ENCODE measurements at places on chromosomes 1 and 21.
A peak's percentile ranks its signal among the peaks of the same experiment; 100 is the strongest.

GRCh38 chr1:191831572-191831971 lies 326.7 kb upstream of the RGS18 start:
- DNase-seq = peak; percentile 29

- no peak for DNase-seq
These were observed 3.4 kb downstream of the IGFN1 start for GRCh38 chr1:201194046-201194445.

GRCh38 chr1:119711804-119712341 lies at the start of gene PHGDH:
Gene PHGDH, plus strand, starts transcription at chr1:119711934. Its CDS starts 89 bp downstream, at chr1:119712023.
- peak; percentile 95 for DNase-seq

GRCh38 chr1:49319426-49319963 lies 542.8 kb upstream of the BEND5 start:
- no peak for DNase-seq

GRCh38 chr21:36692114-36692834 lies 6.6 kb upstream of the SIM2 start:
- no peak for DNase-seq

DNA sequence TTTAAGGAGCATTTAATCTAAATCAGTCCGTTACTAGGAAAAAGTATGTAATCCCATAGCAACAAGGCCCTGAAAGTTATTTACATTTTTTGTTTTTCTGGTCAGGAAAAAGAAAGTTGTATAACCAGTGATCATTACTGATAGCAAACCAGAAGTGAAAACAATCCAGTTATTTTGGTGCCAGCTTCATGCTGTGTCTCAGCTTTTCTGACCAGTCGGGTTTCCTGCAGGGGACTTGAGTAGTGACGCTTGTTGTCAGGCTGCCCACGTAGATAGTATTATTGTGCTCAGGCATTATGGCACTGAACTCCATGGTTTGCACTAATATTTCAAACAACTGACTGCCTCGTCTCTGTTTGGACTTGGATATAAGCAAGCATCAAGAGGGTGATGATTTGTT lies 55.2 kb downstream of the SASS6 start:
- DNase-seq = no peak

DNA sequence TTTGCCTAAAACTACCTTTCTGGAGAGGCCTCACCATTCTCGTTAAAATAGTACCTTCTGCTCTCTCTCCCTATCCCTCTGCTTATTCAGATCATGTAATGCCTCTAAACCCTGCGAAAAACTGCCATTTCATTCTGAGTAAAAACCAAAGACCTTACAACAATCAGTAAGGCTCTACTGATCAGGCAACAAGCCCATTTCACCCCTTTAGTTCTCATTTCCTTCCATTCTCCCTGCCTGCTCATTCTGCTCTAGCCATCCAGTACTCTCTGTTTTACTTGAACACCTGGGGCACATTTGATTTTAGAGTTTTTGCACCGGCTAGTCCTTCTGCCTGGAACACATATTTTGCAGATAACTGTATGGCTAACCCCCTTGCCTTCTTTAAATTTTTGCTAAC lies 187.8 kb downstream of the COQ8A start:
- no peak for DNase-seq

DNA sequence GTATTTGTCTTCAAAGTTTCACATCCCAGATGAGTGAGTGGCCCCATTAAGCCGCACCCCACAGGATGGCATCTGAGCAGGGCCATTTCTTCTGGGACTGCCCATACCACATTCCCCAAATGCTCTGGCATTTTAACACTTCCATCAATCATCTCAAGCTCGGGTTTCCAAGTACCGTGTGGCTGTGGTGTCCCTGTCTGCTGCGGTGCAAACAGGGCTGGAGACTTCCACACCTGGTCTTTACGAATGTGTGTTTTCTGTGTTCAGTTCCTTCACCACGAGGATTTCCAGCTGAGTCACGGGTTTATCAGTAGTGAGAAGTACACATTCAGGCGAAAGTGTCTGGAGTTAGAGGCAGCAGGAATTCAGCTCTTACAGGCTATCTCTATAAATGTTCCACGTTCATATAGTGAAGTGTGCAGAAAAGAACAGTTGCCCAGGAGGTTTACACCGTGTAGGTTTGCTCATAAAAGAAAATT lies 195.2 kb downstream of the RHOU start:
- DNase-seq = no peak

GRCh38 chr1:156608981-156609380 lies 7.7 kb upstream of the GPATCH4 start:
- no peak for DNase-seq

DNA sequence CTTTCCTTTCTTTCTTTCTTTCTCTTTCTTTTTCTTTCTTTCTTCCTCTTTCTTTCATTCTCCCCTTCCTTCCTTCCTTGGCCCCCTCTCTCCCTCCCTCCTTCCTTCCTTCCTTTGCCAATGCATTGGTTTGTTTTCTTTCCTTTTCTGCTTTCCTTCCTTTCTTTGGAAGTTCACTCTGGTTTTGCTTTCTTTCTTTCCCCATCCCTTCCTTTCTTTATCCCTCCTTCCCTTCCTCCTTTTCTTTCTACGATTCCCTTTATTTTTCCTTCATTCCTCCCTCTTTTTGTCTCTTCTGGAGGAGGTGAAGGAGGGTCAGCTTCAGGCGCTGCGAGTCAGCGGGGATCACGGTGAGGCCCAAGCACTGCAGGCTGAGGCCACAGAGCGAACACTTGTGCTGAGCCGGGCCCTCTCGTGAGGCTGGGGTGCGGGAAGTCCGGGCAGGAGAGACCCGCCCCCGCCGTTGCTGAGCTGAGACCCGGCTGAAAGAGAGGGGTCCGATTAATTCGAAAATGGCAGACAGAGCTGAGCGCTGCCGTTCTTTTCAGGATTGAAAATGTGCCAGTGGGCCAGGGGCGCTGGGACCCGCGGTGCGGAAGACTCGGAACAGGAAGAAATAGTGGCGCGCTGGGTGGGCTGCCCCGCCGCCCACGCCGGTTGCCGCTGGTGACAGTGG lies 1.5 kb downstream of the SIM2 start:
- DNase-seq = no peak

DNA sequence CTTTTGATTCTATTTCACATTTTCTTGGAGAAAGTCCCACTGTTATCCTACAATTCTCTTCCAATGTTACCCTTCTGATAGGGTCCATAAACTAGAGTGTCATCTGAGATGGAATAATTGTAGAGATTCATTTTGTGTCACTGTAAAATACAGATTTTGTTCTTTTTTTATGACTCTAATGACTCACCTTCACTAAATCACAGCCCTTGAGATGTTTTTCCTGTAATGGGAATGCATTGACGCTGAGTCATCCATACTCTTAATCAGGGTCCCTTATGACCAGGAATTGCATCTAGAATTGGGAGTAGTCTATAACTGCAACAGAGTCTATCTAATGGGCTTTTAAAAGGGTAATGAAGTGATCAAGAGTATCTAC lies 315.5 kb downstream of the TGFB2 start:
- DNase-seq = peak; percentile 37

DNA sequence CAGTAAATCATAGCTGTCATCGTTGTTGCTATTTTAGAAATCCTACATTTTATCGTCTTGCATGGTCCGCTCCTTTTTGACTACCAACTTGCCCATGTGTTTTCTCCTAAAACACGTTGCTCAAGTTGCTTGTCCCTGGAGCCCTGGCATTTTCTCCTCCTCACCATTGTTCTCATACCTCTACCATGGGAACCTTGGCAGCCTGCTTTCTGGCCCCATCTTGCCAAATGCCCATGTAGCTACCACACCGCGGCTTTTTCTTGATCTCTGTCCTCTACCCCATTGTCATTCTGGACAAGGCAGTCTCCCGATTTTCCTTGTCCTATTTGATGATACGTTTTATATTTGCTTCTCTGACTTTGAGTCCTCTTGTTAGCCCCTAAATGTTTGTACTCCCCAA lies 50.2 kb downstream of the MRPS6 start:
- DNase-seq = no peak

DNA sequence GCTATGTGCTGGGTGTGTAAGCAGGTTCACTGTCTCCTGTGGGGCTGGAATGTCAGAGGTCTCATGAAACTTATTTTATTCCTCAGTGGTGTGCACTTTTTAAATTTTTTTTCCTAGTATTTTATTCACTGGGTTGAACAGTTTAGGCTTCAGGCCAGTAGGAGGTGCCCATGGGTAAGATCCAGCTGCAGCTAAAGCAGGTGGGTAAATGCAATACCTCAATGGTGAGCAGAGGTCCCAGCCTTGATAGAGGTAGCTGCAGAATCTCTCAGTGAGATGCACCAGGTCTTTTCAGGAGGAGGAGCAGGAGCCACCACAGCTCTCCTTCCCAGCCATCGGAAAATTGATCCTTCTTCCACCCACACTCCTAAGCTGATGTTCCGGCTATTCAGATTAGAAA lies 12.6 kb upstream of the OR6N2 start:
- no peak for DNase-seq

DNA sequence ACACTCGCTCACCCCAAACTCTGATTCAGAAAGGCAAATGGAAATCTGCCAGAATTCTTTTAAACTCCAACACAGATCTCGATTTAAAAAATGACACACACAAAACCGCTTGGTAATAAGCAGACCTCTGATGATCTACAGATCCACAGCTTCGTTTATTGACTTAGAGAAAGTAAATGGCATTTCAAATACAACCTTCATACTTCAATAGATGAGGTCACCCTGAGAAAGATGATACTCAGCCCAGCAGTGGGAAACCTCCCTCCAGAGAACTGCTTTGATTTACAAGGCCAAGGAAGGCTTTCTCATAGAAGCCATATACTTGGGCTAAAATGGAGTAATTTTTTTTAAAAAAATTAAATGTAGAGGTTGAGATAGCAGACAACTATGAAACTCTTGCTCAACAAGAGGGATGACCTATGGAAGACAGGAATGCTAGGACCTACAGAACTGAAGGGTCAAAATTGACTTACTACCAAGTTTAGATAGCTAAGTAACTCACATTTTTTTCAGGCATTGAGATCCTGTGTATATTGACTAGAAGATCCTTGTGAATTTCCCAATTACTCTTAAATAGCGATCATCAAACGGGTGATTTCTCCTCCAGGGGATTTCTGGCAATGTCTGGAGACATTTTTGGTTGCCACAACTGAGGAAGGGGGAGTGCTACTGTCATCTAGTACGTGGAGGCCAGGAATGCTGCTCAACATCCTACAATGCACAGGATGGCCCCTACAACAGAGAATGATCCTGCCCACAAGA lies 143.9 kb downstream of the CLIC6 start:
- DNase-seq = peak; percentile 63

DNA sequence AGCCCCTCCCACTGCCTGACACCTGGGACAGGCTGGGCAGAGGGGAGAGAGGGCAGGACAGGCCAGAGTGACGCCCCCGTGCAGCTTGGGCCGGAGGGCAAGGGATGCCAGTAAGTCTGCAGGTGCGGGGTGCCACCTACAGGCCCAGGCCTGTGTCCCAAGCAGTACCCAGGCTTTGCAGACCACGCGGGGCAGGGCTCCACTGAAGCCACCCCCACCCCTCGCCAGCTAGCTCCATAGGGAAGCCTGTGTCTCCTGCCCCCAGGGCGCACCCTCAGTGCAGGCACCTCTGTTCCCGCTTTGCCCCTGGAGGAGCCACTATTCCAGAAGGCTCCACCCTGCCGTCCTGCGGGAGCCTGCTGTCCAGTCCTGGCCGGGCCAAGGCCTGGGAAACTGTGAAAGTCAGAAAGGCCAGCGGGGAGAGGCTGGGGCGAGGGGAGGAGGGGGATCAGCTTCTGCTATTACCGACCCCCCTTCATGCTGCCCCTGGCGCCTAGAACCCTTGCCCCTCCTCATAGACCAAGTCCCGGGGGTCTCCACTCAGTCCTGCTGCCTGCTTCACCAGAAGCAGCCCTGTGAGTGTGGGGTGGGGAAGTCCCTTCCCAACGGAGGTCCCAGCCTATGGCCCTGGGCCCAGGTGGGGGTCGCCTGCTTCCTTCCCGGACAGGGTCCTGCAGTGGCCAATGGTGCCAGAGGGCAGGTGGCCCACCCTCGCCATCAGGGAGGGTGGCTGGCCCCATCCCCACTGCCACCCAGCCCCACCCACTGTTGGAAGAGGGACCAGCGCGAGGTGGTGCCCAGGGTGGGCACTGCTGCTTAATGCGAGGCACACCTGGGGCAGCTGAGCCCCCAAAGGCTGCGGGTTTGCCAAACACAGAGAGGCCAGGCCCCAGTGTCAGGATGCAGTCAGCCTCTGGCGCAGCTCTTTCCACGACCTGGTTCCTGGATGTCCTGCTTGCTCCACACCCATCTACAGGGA lies 54.4 kb downstream of the KCNAB2 start:
- DNase-seq = no peak

- DNase-seq = no peak
These were observed 3.0 kb upstream of the IPP start for GRCh38 chr1:45753248-45754037.

DNA sequence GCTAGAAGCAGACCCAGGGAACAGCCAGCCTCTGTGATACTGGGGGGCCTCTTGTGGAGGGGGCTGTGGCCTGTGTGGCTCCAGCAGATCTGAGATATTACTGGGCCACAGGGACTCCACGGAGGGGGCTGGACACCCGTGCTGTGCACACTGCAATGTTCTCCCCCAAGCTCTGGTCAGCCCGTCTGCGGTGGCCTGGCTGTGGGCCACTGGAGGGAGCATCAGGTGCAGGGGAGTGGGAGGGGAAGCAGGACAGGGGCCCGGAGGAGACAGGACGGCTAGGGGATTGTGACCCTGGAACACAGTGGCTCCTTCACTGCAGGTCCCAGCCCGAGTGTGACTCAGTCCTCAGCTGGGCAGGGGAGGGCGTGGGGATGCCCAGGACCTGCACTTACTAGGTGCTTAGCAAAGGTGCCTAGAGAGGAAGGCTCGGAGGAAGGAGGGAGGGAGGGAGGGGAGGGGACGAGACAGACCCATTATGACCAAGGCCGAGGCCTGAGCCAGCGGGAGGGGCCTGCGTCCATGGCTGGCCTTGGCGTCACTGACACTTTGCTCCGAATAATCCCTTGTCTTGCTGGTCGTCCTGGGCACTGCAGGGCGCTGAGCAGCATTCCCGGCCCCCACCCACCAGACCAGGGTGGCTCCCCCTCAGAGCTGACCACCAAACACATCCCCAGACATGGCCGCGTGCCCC lies 44.2 kb downstream of the PRDM16 start:
- DNase-seq = no peak

DNA sequence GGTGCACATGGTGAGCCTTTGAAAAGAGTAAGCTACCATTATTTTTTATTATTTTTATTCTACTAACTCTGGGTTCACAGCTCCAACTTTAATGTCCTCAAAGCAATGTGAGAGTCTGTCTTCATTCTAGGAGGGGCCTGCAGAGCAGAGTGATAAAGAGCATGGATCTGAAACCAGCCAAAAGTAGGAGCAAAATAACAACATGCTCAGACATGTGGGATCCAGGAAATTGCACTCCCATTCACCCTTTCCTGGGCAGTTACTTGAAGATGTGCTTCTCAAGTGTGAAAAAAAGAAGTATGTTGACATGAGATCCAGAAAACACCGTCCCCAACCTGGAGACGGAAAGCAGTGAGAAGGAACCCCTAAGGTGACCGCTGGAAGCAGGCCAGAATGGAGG lies 8.7 kb upstream of the LIN28A start:
- no peak for DNase-seq

GRCh38 chr1:212937034-212937433 lies 13.3 kb upstream of the VASH2 start:
- DNase-seq = no peak

GRCh38 chr1:212186427-212187207 lies 98.6 kb upstream of the PPP2R5A start:
- no peak for DNase-seq

- DNase-seq = no peak
These were observed 25.6 kb downstream of the TOMM20 start for GRCh38 chr1:235102993-235103411.

- DNase-seq = no peak
These were observed 13.4 kb upstream of the PIAS3 start for GRCh38 chr1:145871994-145872924.

GRCh38 chr1:185759061-185759460 lies 24.9 kb downstream of the HMCN1 start:
- no peak for DNase-seq

Data from H4 (cell line).